ENCODE measurements at places on chromosomes 11 and 22.

GRCh38 chr11:970319-970871 is 44.7 kb downstream of the AP2A2 start:
- no peak for DNase-seq

DNA sequence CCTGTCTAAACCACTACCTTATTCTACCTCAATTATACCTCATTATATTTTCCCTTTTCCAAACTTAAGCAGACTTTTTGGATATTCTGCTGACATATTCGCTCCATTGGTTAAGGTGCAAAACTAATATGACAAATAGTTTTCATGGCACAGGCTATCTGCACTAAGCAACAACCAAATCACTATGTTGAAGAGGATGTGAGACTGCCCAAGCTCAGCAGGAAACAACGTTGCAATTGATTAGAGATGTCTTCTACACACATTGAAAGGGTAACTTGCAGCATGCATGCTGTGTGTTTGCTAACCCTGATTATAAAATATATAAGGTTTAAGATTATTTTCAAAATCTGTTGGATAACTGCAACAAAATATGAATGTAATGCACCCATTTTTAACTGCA is 61.6 kb downstream of the STK33 start:
- no peak for DNase-seq

- DNase-seq, result no peak
Observed at GRCh38 chr22:41848468-41848867, 15.6 kb downstream of the SREBF2 start.

GRCh38 chr11:73323464-73323863 is 15.4 kb downstream of the ARHGEF17 start:
- DNase-seq, result peak; percentile 84

- DNase-seq, result no peak
Observed at GRCh38 chr11:73313652-73314051, 5.6 kb downstream of the ARHGEF17 start.

DNA sequence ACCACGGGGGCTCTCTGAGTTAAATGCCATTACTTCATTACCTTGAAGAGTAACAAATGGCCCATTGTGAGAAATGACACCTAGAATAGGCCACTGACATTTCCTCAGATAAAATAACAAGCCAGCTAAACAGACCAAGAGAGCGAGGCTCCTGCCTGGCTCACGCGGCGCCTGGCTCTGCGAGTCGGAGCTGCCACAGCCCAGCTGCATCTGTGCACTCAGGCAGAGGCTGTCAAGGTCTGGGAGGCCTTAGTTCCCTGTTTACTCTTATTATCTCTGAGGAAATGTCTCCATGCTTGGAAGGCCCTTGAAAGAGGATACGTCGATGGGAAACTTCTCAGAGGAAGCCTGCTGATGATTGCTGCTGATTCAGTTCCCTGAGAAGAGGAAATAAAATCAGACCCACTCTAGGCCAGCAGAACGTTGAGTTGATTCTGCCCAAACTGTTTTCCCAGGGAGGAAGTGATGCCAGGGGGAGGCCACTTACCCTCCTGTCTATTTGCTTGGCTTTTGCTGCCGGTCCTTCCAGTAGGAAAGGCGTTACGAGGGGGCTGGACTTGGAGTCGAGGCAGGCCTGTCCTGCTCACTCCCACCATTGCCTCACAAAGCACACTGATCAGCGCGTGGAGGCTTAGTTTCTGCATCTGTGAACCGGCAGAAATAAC is 208.8 kb downstream of the TBC1D22A start:
- peak; percentile 47 for DNase-seq

- DNase-seq, result peak; percentile 55
Observed at GRCh38 chr11:29629286-29629685, 387.5 kb downstream of the KCNA4 start.

GRCh38 chr11:11966826-11967668 is 41.4 kb downstream of the DKK3 start:
- DNase-seq, result peak; percentile 69

- DNase-seq, result no peak
Observed at GRCh38 chr22:31394326-31394725, 5.1 kb upstream of the DRG1 start.

- DNase-seq, result no peak
Observed at GRCh38 chr11:73912026-73912425, 35.2 kb downstream of the PAAF1 start.

GRCh38 chr22:45336971-45337431 is 27.3 kb downstream of the FAM118A start:
- peak; percentile 69 for DNase-seq

- DNase-seq, result peak; percentile 52
Observed at GRCh38 chr22:21972293-21972779, 10.3 kb downstream of the TOP3B start.

GRCh38 chr11:13051257-13051656 is 42.1 kb downstream of the RASSF10 start:
- no peak for DNase-seq

DNA sequence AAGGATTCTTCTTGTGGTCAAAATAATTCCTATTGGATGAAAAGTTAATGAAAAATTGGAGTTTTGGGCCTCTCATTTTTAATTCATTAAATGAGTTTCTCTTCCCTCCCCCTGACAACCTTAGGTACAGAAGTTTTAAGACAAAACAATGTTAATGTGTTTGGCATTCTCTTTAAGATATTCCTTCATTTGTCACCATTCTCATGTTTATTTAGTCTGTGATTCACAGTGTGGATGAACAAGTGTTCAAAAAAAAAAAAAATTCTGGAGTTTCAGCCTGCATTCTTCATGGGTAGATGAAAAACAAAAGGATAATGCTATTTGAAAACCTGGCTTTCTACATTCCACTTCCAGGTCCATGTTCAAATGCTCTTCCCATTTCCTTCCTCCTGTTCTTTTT is 172.6 kb upstream of the LUZP2 start:
- peak; percentile 27 for DNase-seq

DNA sequence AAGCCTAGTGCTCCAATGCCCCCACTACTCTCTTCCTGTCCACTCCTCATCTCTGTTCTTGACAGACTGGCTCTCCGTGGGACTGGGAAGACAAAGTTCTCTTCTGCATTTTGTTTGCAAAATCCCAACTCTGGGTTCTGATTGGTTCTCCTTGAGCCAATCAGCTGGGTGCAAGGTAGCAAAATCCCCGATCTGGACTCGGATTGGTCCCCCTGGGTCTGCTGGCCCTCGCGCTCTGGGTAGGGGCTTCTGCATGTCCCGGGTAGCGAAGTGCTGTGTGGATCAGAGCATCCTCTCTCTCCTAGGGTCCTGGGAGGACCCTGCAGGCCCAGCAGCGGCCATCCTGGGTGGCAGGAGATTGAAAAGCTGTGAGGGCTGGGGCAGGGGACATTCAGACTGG is 22.3 kb upstream of the A4GALT start:
- no peak for DNase-seq

- DNase-seq, result no peak
Observed at GRCh38 chr11:133041928-133042882, 490.1 kb downstream of the OPCML start.

GRCh38 chr11:18776324-18776723 is 15.3 kb downstream of the PTPN5 start:
- no peak for DNase-seq

DNA sequence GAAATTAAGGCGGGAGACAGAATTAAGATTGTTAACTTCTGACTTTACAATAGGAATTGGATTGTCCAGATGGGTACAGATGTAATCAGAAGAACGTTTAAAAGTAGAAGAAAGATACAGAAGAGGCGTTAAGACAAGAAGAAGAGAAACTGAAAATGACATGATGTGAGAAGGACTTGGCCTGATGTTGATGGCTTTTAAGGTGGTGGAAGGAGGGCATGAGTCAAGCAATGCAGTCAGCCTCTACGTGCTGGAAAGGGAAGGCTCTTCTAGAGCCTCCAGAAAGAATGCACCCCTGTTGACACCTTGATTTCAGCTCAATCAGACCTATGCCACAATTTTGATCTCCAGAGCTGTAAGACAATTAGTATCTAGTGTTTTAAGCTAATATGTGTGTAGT is 466.9 kb upstream of the LRRC4C start:
- no peak for DNase-seq

DNA sequence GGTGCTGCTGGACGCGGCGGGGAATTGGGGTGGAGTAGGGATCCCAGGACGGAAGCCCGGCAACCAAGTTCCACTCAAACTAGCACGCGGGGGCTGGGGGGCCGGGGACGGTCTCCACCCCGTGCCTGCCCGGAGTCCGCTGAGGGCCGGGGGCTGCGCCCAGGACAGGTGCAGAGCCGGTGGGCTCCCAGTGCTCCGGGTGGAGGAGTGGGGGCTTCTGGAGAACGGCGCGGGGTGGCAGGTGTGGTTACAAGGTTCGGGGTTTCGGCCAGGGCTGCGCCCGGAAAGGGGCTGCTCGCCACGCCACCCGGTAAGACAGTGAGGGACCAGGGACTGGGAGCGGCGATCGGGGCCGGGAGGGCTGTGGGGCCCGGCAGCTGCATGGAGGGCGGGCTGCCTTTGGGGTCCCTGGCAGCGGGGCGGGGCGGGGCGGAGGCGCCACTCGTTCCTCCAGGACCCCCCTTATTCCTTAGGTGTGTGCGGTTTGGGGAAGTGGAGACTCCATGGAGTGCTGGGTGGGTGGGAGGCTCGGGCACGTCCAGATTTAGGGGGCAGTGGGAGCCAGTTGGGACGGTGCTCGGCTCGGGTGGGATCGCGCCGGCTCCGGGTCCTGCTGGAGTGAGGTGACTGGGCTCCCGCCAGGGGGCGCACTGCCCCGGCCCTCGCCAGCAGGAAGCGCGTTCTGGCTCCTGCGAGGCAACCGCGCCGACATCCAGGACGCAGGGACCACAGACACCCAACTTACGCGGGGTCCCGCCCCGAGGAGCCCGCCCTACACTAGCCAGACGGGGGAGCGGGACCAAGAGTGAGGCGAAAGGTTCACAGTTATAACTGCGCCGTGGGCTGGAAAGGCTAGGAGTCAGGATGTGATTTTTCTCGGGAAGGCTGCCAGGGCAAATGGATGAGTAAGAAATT is 868 bp downstream of the TSPAN18 start:
- DNase-seq, result peak; percentile 92

DNA sequence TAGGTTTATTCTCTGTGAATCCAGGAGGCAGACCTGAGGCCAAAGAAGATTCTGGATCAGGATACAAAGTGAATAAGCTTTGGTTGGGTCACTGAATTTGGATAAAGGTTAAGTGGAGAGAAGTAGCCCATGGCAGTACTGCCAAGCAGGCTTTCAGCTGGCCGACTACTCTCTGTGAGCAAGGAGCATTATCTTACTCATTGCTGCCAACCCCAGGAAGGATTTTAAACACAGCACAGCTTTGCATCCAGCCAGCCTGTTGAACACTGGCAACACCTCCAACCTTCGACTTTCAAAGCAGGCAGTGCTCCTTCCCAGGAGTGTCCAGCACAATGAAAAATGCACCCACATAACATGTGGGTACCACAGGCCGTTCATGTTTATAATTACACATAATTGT is 363.7 kb upstream of the SYN3 start:
- DNase-seq, result no peak

- DNase-seq, result no peak
Observed at GRCh38 chr11:83299681-83300080, 13.5 kb upstream of the CCDC90B start.

DNA sequence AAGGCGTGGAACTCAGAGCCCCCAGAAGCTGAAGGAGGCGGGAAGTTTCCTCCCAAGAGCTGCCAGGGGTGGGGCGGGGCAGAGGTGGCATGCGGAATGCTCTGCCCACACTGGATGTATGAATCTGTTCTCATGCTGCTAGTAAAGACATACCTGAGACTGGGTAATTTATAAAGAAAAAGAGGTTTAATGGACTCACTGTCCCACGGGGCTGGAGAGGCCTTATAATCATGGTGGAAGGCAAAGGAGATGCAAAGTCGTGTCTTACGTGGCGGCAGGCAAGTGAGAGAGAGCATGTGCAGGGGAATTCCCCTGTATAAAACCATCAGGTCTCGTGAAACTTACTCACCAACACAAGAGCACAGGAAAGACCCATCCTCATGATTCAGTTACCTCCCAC is 57.6 kb downstream of the SMIM38 start:
- no peak for DNase-seq

GRCh38 chr22:25475257-25476022 is 89.0 kb upstream of the GRK3 start:
- DNase-seq, result peak; percentile 78

GRCh38 chr11:123694551-123694950 is 40.1 kb upstream of the SCN3B start:
- DNase-seq, result no peak

GRCh38 chr11:119423509-119424254 is 710 bp upstream of the THY1 start:
- DNase-seq, result no peak

DNA sequence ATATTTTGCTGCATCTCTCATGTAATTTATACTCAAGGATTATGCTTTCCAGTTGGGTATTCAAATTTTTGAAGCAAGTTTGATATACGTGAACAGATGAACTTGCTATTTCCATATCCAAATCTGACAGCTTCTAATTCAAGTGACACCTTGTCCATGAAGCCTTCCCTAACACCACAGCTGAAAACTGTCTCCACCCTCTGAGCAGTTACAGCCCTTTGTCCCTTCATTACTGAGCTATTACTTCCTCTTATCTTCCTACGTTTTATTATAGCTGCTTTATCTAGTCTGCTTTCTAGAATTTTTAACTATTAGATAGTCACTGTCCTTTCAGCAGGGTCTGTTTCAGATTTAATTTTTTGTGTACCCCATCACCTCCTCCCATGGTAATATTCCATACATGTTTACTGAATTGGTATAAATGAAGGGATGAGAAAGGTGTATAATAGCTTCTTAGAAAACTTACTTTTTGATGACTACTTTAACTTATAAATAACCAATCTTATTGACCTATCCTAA is 13.3 kb upstream of the PRSS23 start:
- DNase-seq, result no peak

- no peak for DNase-seq
Observed at GRCh38 chr22:32744176-32744959, 57.1 kb upstream of the TIMP3 start.

DNA sequence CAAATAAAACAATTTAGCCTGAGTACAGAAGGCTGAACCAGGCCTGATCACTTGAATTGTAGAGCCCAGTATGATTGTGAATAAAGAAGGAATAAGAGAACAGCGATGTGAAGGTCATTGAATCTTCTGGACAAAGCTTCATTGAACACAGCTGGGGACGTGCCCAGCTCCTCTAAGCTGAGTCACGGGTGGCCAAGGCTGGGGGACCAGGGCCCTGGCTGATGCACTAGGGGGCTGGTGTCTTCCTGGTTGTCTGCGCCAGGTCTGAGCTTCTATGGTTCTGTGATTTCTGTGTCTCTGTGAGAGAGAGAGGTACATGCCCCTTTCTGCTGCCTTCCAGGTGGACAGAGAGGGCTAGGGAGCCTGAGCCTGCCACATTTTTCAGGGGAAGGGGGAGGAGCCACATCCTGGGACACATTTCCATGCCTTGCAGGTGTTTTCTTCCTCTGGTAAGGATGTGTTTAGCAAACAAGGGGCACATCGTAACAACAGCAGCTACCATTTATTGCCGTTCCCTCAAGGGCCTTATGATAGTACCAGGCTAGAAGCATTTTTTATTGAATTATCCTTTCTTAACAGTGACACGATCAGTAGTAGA is 135.7 kb downstream of the C11orf91 start:
- DNase-seq, result no peak

- peak; percentile 87 for DNase-seq
Observed at GRCh38 chr11:16788141-16789062, 50.0 kb downstream of the C11orf58 start.
